ENCODE measurements at places on chromosomes 12 and 14.

GRCh38 chr14:69046476-69046860, 67.4 kb upstream of the ACTN1 start:
- no peak for DNase-seq

- no peak for DNase-seq
Measured at GRCh38 chr14:57712102-57712501, 153.8 kb downstream of the SLC35F4 start.

GRCh38 chr14:27623782-27624181, 1025.9 kb upstream of the NOVA1 start:
- DNase-seq = no peak

DNA sequence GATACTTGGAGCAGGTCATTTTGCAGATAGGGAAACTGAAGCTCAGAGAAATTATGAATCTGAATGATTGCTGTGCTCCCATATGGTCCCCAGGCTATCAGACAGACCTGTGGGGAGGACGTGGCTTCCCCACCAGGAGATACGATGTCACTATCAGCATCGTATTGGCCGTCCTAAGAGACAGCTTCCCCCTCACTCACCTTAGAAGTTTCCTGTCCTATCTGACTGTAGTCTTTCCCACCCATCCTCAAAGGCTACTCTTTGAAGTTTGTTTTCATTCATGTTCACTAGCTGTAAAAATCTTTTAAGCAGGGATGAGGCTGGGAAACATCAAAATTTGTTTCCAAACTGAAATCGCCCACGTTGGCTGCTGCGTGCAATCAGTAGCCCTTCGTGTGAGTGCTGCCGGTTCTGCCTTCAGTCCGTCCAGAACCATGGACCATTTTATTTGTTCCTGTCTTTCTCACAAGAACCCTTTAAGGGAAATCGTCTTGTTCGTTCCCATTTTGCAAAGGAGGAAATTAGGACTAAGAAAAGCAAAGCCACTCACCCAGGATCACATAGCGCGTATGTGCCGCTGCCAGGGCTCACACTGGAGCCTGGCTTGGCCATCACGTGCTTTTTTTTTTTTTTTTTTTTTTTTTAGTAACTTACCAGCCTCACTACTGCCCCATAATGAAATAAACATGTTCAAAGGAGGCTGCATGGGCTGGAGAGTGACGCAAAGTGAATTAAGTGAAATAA, 1.0 kb upstream of the KDM2B start:
- no peak for DNase-seq

DNA sequence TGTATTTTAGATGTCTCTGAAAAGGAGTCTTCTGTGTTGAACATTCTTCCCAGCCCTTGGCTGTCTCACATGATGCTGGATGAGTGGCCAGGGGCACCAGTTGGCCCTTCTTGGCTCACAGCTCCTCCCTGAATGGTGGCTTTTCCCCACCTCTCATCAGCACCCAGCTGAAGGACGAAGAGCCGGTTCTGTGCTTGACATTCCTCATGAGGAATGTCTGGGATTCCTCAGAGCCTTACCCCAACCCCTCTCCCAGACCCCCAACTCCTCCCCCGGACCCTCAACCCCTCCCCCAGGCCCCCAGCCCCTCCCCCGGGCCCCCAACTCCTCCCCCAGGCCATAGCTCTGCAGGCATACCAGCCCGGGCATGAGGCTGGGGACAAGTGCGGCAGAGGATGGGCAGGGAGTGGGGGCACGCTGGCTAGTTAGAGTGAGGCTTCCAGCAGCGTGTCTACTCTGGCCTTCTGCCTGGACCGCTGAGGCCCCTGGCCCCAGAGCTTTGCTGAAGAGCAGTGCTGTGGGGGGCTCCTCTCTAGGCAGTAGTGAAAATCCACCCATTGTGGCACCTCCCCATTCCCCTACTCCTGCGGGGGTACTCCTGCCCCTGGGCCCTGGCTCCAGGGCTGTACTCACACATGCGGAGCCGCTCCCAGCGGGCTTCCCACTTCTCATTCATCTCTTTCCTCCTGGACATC, 64.3 kb downstream of the PLEKHG3 start:
- no peak for DNase-seq

DNA sequence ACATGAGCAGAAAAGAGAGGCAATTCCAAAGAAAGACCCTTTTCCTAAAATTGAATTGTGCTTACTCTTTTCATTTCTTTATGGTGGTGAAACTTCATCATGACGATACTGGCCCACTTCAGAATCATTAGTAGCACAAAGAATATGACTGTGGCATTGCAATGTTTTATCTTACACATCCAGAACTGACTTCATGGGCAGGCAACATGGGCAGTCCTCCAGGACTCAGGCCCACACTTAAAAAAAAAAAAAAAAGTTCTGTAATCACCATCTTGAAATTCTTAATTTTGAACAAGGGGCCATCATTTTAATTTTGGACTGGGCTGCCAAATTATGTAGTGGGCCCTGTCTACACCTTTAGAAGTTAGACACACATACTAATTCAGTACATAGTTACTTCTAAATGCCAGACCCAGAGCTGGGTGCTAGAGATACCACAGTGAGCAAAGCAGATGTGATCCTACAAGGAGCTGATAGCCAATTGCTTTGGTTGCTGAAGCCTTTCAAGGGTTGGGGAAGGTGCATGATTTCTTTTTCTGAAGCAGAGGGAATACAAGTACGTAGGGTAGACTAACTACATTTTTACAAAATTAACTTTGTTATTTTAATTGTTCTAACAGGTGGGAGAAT, 35.2 kb downstream of the HELB start:
- no peak for DNase-seq

DNA sequence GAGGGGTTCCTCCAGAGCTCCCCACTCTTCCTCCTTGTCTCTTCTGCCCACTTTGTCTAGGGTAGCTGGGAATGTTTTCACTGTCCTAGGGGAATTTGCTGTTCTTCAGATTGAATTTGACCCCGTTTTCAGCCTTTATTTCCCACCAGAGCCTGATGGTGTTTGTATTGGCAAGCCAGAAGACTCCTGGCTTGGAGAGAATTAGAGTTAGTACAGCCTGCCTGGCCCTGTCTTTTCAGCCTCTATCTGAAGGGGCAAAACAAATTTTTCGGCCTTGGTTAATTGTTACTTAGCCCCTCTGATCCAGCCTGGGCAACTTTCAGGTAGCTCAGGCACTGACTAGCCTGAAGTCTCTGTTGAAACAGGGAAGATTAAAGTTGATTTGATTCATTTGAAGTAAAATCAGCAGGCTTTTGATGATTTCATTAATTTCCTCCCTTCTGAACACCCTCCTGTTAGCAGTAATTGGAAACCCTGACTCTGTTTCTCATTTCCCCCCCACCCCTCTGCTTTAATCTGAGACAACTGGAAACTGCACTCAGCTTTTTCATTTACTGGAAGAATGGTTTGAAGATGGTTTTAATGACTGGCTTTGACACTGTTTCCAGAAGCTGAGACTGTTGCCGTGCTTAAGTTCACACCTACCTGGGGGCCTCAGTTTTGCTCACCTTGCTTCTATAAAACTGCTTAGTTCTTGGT, 63.3 kb downstream of the SUSD6 start:
- no peak for DNase-seq

DNA sequence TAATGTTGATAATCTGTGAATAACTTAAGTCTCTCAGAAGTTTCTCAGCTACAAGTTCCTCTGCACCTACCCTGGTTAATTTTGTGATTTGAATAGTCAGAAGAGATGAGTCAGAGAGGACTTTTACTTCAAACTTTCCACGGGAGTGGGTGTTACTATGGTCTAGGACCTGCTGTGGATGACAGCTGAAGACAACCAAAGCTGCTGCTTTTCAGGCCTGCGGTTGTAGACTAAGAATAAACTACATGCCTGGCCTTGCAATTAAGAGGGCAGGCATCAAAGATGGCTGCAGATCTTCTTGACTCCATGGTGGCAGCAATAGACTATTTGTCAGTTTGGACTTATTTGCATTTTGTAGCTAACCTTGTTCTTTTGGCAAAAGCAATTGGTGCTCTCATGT, 227.1 kb upstream of the KRR1 start:
- no peak for DNase-seq

GRCh38 chr12:20211981-20212421, 156.3 kb upstream of the PDE3A start:
- no peak for DNase-seq

GRCh38 chr14:102325791-102326345, 6.3 kb downstream of the ZNF839 start:
- DNase-seq = no peak

- no peak for DNase-seq
Measured at GRCh38 chr14:63288853-63289252, 29.9 kb downstream of the GPHB5 start.

DNA sequence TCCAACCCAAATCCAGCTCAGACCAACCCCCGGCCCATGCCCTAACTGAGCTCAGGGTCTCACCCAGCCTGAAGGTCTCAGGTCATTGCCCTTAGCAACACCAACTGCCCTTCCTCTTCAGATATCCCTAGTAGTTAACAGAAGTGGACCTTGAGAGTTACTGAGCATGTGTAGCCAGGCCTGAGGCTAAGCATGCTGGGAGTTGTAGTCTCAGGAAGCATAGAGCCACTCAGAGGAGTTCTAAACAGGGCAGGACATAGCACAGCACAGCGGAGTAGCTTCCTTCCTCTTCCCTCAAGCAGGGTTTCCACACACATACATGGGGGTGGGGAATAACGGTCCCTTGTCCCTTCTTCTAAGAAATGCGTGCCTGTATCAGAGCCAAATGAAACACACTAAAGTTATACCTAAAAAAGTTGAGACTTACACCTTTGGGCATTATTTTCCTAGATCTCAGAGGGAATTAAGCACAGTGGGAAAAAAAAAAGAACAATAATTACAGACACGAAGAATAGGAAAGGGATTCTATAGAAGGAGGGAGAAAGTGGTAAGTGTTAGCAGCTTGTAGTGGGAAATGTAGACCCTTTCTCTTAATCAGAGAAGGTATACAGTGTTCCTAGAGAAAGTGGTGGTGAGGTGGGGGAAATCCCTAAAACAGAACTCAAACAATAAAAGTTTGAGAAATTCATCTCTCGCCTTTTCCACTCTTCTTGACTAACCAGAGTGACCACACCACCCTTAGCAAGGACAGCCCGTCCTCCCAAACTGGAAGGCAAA, 4.4 kb downstream of the KMT2D start:
- DNase-seq = peak; percentile 24

DNA sequence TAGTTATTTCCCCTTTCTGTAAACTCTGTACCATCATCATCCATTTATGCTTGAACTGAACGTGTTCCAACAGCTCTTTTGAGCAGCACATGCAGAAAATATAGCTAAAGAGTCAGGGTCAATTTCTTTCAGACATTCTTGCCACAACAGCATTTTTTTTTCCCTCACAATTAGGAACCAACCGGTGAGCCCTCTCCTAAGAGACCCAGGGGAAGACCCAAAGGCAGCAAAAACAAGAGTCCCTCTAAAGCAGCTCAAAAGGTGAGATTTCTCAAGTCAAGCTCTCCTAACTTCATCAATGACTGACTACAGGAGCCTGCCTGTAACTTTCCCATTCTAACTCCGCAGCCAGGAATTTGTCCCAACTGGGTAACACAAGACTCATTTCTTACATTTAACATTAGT, 3.5 kb downstream of the HMGA2 start:
- DNase-seq = no peak

GRCh38 chr14:50230701-50231474, 490 bp downstream of the SOS2 start:
- DNase-seq = no peak

- no peak for DNase-seq
Measured at GRCh38 chr12:110733900-110734299, 8.8 kb downstream of the PPP1CC start.

GRCh38 chr12:18589316-18589715, 148.5 kb downstream of the PLCZ1 start:
- no peak for DNase-seq

GRCh38 chr14:49418789-49419188, 167.4 kb downstream of the RPS29 start:
- DNase-seq = no peak

DNA sequence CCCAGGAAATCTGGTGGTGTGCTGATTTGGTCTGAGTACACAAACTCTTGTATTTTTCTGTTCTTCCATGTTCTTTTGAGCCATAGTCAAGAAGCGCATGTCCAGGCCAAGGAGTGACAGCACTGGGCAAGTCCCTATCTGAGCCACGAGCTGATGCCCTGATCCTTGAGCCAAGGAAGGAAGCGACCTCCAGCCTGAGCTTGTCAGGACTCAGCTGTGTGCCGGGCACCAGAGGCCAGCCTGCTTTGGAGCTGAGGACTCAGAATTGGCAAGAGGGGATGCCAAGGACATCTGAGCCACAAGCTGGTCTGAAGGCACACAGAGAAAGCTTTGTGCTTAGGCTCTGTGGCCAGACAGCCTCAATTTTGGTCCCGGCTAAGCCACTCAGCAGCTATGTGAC, 52.6 kb downstream of the GALNT16 start:
- no peak for DNase-seq

- no peak for DNase-seq
Measured at GRCh38 chr14:94171208-94171607, 2.9 kb upstream of the PPP4R4 start.

- DNase-seq = no peak
Measured at GRCh38 chr12:659090-659683, 4.1 kb downstream of the NINJ2 start.
